AG04449 (cell line): ENCODE measurements at places on chromosomes 2 and 18.

- DNase-seq = no peak
Observed at GRCh38 chr2:437756-438393, 150.0 kb upstream of the ALKAL2 start.

DNA sequence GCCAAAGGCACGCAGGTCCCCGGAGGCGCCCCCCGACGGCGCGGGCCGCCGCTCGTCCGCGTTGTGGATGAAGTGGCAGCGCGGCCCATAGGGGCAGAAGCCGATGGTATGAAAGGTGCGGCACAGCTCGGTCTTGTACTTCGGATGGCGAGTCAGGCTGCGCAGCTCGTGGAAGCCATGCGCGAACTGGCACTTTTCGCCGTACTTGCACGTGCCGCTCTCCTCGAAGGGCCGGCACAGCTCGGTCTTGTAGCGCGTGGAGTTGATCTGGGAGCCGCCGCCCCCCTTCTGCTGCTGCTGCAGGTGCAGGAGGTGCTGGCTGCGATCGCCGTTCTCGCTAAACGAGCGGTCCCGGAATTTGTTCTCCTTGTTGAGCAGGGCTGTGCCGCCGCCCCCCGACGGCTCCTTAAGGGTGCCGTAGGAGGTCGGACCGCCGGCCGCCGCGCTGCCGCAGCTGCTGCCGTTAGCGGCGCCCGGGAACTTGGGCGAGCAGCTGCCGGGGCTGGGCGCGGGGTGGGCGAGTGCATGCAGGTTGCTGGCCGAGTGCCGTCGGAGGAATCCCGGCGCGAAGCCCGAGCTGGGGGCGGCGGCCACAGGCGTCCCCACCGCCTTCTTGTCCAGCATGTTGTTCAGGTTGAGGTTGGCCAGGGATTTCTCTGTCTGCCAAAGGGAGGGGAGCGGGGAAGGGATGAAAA, 1.2 kb downstream of the ZFP36L2 start:
- DNase-seq = no peak

DNA sequence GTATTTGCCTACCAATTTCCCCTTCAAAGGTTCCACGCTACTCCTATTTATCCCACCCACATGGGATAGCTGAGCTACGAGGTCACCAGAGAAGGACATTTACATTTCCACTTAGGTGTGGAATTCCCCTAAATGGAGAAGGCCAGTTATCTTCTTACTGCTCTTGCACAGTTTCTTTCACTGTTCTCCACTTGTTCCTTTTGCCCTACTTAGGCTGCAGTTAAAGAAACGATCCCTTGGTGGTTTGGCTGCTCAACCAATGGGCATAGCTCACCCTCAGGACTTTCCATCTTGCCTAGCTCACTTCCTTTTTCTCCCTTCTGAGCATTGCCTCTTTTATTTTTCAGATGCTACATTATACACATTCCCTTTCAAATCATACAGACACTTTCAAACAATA, 11.2 kb upstream of the NABP1 start:
- no peak for DNase-seq

DNA sequence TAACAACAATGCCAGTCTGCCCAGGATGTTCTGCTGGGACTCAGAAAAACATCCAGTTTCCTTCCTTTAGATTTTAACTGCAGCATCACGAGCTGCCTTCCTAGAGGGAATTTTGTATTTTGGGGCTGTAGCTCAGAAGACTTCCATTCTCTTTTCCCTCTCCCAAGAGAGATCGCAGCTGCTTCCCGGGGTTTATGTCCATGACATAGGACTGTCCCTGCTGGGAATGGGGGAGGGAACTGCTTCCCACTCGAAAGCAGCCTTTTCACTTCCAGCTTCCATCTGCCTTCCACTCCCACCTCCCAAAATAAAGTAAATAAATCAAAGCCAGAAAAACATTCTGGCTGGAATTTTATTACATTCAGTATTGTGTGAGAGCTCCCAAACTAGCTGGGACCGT, 52.4 kb downstream of the LIMS1 start:
- no peak for DNase-seq

- DNase-seq = no peak
Observed at GRCh38 chr2:139201516-139201915, 421.3 kb upstream of the NXPH2 start.

DNA sequence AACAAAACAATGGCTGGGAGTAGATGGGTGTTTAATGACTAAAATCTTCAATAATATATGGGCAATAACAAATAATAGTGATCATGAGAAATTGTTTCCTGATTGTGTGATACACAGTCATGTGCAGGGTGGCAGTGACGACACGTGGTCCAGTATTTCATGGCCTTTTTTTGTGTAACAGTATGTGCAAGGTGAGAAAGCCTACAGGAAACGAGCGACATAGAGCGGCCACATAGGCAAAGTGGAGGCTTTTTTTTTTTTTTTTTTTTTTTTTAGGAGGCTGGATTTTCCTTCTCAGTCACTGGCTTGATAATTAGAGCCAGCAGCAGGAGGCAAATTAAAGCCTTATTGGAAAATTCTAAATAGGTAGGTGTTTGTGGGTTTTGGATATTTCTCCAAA, 123.7 kb downstream of the MYO3B start:
- no peak for DNase-seq

- peak; percentile 71 for DNase-seq
Observed at GRCh38 chr2:177397481-177398289, 5.1 kb downstream of the AGPS start.

GRCh38 chr2:238125127-238125885, 13.2 kb upstream of the KLHL30 start:
- DNase-seq = no peak

GRCh38 chr18:12750076-12750714, 47.4 kb downstream of the PSMG2 start:
- DNase-seq = no peak

GRCh38 chr18:61414086-61414485, 80.9 kb downstream of the CDH20 start:
- no peak for DNase-seq

- no peak for DNase-seq
Observed at GRCh38 chr2:223865907-223866508, 28.6 kb upstream of the AP1S3 start.

DNA sequence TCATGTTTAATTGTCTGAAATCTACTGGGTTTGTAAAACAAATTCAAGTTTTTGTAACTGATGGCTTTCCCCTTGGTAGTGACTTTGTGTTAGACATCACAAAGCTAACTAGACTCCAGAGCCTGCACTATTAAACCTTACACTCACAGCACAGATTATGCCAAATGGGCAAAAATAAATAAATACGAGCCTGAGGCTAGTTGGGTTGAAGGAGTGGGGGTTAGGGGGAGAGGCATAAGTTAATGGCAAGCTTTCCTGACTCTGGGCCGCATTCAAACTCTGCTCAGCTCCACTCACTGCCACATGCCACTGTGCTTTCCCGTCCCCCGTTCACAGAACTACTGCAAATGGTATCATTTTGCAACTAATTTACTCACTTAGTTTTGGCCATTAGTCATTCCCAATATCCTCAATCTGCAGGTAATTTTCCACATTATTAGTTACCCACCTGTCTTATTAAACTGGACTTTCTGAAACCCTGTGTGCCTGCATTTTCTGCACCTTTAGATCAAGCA, 1079.9 kb upstream of the PIK3C3 start:
- DNase-seq = no peak

DNA sequence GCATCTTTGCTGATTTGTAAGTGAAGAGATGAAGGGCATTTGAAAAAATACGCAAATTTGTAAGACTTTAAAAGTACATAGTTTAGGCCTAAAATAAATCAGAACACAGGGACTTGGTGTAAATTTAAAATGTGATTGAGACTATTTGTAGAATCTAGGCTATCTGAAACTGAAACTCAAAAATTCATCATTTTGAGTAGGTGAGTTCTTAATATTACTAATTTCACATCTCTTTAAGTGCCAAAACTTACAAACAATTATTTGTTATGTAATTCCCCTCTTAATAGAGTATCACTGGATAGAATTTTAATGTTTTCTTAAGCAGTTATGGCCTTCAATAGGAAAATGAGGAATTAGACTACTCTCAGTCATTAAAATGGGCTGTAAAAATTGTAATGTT, 14.0 kb upstream of the HRH4 start:
- no peak for DNase-seq

DNA sequence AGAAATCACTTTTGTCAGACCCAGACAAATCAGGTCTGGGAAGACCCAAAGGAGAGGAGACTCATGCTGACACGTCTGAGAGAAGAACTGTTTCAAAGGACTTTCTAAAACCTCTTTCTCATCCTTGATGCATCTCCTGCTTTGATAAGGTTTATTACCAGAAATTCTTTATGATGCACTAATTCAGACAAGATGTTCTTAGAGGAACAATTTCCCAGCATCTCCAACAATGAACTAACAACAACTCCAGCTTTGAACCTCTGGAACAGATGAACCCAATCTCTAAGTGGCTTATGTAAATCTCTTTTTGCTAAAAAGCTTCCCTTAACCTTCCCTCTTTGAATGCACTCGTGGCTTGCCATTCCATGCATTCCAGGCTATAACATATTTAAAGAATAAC, 15.9 kb upstream of the SERPINB11 start:
- peak; percentile 14 for DNase-seq

- DNase-seq = no peak
Observed at GRCh38 chr2:37683921-37684780, 12.7 kb upstream of the CDC42EP3 start.

DNA sequence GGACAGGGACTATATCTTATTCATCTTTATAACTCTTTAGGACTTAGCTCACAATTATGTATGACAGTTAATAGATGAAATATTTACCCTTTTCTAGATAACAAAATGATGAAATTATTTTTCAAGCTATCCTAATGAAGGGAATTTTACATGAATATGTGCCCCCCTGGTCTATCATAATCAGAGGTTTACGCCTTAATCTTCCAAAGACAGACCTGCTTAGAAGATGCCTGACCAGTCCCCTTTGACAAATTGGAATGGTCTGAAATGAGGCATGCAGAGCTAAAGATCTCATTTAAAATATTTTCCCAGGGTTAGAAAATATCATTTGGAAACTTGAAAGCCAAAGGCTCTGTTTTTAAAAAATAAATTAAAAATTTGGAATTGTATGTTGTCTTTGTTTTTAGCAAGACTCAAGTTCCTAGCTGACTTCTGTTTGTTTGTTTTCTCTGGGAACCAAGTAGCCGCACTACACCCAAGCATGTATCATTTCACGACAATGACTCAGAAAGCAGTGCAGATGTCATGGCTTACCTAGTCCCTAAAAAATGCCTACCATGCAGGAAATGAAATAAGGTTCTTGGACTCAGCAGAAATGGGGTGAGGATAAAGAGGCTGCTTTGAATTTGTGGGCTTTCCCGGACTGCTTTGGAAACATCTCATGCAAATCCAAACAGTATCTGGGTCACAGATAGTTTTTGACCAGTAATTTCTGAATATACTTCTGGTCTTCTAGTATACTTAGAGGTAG, 162.1 kb downstream of the ZEB2 start:
- DNase-seq = peak; percentile 97

- DNase-seq = no peak
Observed at GRCh38 chr2:25125976-25126375, 42.4 kb downstream of the POMC start.

DNA sequence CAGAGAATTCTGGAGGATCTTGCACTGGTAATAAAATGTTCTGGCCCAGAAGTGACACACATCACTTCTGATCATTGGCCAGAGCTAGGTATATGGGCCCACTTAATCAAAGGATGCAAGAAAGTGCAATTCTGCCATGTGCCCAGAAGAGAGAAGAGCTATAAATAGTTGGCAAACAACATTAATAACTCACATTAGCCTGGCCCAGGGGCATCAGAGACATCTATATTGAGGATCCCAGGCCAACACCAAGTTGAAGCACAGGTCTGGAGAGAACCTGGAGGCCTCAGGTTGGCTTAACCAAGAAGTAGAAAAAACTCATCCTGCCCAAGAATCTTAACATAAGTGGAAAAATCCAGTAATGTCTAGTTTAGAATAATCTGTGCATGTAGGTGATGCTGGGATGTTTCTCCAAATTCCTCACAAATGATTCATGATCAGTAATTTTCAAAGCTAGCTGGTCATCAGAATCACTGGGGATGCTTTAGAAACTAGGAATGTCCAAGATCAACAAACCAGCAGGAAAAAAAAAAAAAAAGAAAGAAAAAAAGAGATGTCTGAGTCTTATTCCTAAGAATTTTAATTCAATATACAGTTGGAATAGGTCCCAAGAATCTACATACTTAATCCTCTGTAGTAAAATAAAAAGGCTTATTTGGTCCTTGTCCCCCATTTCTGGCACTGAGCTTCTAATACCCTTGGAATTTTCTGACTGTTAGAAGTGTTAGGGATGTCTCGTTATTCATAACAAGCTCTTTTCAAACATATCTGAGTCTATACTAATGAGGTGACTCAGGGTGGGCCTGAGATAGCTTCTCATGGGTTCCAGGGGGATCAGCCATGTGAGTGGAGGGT, 35.0 kb upstream of the EVA1A start:
- DNase-seq = peak; percentile 85
